ENCODE measurements at places on chromosomes 6 and 20. TPM values are rescaled to one million over a fixed set of nuclear protein-coding genes. Genes with fewer than 3 reads are reported as not detected.

- no peak overlapping the region for H3K27ac ChIP-seq
- H3K4me3 ChIP-seq: no peak overlapping the region
- peaks cover 4% of the 10 kb centered on the region for H3K4me1 ChIP-seq
- H3K27me3 ChIP-seq: no peaks in the 10 kb centered on the region
- H3K36me3 ChIP-seq: no peaks in the 10 kb centered on the region
Observed at GRCh38 chr6:30821862-30822784, 62.2 kb upstream of the DDR1 start.

DNA sequence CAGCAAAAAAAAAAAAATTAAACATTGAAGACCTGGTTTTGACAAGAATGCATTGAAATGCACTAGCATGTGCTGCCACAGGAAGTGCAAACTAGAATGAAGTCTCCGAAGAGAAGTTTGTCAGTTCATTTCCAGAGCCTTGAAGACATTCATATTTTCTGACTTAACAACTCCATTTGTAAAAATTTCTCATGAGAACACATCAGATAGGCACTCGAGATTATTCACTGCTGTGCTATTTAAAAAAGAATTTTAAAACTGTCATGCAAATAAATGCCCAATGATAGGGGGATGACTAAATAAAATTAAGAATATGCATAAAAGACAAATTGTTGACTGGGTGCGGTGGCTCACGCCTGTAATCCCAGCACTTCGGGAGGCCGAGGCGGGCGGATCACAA, 394.6 kb upstream of the JARID2 start:
- no peaks in the 10 kb centered on the region for H3K27me3 ChIP-seq
- no peak for DNase-seq
- no peaks in the 10 kb centered on the region for H3K36me3 ChIP-seq
- H3K4me3 ChIP-seq: no peak overlapping the region

Gene RBM38
- 29.0 TPM for total RNA-seq

- no peak overlapping the region for H3K4me3 ChIP-seq
- H3K4me1 ChIP-seq: no peaks in the 10 kb centered on the region
- DNase-seq: peak; percentile 22
- H3K36me3 ChIP-seq: peaks cover 54% of the 10 kb centered on the region
Observed at GRCh38 chr20:49034070-49034732, 11.9 kb upstream of the CSE1L start.

Gene NHSL1
- 16.3 TPM for total RNA-seq

- H3K27me3 ChIP-seq: no peaks in the 10 kb centered on the region
- no peak overlapping the region for H3K4me3 ChIP-seq
- H3K4me1 ChIP-seq: peaks cover 3% of the 10 kb centered on the region
- no peaks in the 10 kb centered on the region for H3K36me3 ChIP-seq
- DNase-seq: peak; percentile 77
Observed at GRCh38 chr6:111949546-111949945, 76.3 kb upstream of the FYN start.

GRCh38 chr6:117919775-117920729, 13.0 kb downstream of the SLC35F1 start:
- H3K27ac ChIP-seq: peak overlapping the region; percentile 99
- H3K36me3 ChIP-seq: no peaks in the 10 kb centered on the region
- peaks cover 7% of the 10 kb centered on the region for H3K27me3 ChIP-seq
- H3K4me1 ChIP-seq: no peaks in the 10 kb centered on the region
- H3K4me3 ChIP-seq: peak overlapping the region; percentile 85

GRCh38 chr6:168637834-168638233, 196.8 kb downstream of the SMOC2 start:
- H3K4me1 ChIP-seq: no peaks in the 10 kb centered on the region
- no peak for DNase-seq
- H3K4me3 ChIP-seq: no peak overlapping the region
- H3K27ac ChIP-seq: no peak overlapping the region
- no peaks in the 10 kb centered on the region for H3K36me3 ChIP-seq

GRCh38 chr20:51510169-51510568, 32.4 kb downstream of the NFATC2 start:
- no peaks in the 10 kb centered on the region for H3K27me3 ChIP-seq
- no peak overlapping the region for H3K27ac ChIP-seq
- no peak for DNase-seq
- no peaks in the 10 kb centered on the region for H3K36me3 ChIP-seq

DNA sequence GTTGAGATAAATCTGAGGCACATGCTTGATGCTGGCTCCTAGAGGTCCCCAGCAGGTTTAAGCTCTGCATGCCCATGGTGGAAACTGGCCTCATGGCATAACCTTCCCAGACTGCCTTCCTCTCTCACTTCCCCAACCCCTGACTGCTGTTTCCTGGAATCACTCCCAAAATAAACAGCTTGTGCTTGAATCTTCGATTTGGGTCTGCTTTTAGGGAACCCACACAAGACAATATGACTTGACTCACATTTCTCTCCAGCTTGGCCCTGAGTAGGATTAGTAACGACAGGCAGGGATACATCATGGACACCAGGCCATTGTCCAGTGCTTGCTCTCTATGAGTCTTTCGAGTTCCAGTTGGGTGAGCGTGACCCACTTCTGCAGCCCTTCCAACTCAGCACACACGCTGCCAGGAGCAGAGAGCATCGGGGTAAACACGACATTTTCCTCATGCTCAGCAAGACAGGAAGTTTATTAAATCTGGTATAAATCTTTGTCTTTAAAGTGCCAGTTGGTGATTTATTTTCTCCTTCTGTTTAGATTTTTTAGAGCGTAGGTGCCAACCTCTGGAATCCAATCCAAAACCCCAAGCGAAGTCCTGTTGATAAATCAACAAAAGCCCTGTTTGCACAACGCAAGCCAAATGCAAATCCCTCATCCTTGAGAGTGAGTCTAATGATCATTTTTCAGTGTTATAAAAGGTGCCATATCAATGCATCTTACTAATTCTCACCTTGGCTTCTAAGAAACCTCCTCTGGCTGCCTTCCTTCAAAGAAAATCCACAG, 135.0 kb downstream of the FOXA2 start:
- H3K4me3 ChIP-seq: no peak overlapping the region
- peaks cover 11% of the 10 kb centered on the region for H3K4me1 ChIP-seq
- H3K27ac ChIP-seq: no peak overlapping the region
- no peaks in the 10 kb centered on the region for H3K27me3 ChIP-seq
- no peak for DNase-seq

GRCh38 chr6:116424001-116424400, 37.2 kb upstream of the CALHM6 start:
- H3K27me3 ChIP-seq: no peaks in the 10 kb centered on the region
- DNase-seq: no peak
- no peak overlapping the region for H3K27ac ChIP-seq

- peaks cover 1% of the 10 kb centered on the region for H3K4me1 ChIP-seq
- no peak for DNase-seq
- H3K27ac ChIP-seq: peak overlapping the region; percentile 84
- H3K36me3 ChIP-seq: peaks cover 18% of the 10 kb centered on the region
Observed at GRCh38 chr6:151451417-151451949, 443 bp downstream of the RMND1 start.

DNA sequence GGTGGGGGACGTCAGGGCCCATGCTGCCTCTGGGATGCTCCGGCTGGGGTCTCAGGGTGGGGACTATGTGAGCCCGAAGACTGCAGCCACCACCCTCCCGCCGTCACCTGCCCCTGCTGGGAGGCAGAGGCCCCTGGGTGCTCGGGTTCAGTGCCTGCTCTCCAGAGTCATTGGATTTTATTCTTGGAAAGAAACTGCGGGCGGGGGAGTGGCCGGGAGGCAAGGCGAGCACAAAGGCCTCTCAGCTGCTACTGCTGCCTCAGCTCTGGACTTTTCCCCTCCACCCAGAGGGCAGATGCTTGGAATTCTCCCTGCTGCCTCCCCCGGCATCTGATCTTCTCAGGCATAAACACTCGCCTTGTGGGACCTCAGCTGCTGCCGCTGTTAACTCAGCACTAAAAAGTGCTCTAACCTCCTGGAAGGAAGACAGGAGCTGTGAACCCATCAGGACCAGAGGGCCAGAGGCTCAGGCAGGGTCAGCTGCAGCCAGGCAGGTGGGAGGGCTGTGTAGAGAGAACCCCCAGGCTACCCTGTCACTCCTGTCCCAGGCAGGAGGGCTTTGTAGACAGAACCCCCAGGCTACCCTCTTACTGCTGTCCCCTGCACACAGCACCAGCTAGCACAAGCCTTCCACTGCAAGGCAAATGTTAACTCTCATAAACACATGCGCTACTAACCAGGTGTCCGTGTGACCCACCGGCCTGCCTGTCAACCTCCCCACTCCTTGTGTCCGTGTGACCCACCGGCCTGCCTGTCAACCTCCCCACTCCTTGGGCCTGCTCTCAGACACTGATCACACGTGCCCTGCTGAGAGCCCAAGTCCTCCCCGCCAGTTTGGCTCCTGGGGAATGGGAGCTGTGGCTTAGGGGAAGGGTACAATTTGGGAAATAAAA, 9.4 kb upstream of the FRMD1 start:
- no peak overlapping the region for H3K4me3 ChIP-seq
- peak; percentile 80 for DNase-seq
- no peaks in the 10 kb centered on the region for H3K27me3 ChIP-seq
- H3K4me1 ChIP-seq: peaks cover 9% of the 10 kb centered on the region
- H3K36me3 ChIP-seq: no peaks in the 10 kb centered on the region

GRCh38 chr6:15930207-15930606, 198.7 kb upstream of the MYLIP start:
- no peak for DNase-seq
- no peak overlapping the region for H3K4me3 ChIP-seq
- no peaks in the 10 kb centered on the region for H3K4me1 ChIP-seq

DNA sequence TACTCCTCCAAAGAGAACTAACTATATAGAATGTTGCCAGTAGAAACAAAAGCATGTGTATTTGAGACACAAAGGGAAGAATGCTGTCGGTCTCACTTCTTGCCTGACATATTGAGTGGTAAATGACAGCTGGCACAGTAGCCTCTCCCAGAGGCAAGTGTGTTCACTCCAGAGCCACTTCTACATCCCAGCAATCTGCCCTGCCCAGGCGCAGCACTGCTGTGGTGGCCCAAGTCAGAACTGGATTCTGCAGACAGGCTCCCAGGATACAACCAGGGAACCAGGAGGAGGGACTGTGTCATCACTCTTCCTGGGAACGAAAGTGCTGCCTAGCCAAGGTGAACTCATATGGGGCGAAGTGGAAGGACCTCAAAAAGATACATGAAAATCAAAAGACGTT, 103.2 kb upstream of the ARMC2 start:
- H3K27me3 ChIP-seq: no peaks in the 10 kb centered on the region
- DNase-seq: peak; percentile 40
- H3K27ac ChIP-seq: no peak overlapping the region
- no peak overlapping the region for H3K4me3 ChIP-seq
- no peaks in the 10 kb centered on the region for H3K36me3 ChIP-seq
- no peaks in the 10 kb centered on the region for H3K4me1 ChIP-seq

Data from endodermal cell (in vitro differentiated cells).